ENCODE measurements at places on chromosomes 1 and 21.

- DNase-seq = no peak
These were observed 6.7 kb downstream of the OR2T11 start for GRCh38 chr1:248627971-248628844.

GRCh38 chr1:181383695-181384094, 99.6 kb upstream of the CACNA1E start:
- no peak for DNase-seq

GRCh38 chr1:19734472-19734999, 65.2 kb downstream of the TMCO4 start:
- peak; percentile 26 for DNase-seq

- DNase-seq = peak; percentile 1
These were observed 169.8 kb downstream of the DAB1 start for GRCh38 chr1:57254022-57254421.

- no peak for DNase-seq
These were observed 98.1 kb downstream of the RUNX1 start for GRCh38 chr21:34950980-34951379.

- no peak for DNase-seq
These were observed 7.8 kb downstream of the CAPZB start for GRCh38 chr1:19477284-19478249.

DNA sequence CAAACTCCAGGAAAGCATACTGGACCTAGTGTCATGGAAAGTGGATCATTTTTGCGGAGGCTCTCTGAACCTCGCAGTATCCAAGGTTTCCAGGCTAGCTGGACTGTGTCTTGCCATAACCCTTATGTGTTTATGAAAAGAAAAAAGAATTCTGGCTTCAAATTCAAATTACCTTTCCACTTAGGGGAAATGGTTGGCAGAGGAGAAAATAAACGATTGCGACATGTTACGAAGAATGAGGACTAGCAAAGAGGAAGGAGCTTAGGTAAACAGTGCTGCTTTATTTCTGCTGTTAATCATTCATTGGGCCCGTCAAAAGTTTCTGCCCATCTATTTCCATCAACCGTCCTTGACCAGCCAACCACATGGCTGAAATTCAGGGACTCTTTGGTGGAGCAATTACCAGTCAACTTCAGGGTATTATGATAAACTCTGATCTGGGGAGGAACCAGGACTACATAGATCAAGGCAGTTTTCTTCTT, at the start of gene C4BPA:
C4BPA (plus strand) TSS at position 342 of the 482 bp plus-strand sequence. CDS start 8,793 bp downstream, outside the sequence.
- DNase-seq = no peak

DNA sequence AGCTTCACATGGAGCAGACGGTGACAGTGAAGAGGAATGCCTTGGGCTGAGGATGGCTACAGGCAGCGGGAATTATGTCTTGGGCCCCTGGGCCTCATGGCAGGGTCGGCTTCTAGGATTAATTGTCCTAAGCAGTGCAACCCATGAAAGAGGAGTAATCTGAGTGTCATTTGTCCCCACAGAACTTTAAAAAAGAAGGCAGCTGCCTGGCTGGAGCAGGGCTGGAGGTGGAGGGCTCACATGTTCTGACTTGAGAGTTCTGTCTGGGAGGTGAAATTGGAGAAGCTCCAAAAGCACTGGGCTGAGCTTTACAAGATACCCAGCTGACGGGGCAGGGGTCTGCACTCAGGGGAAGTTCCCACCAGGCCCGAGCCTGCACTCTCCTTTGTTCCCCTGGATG, 22.6 kb downstream of the CACNA1S start:
- no peak for DNase-seq

DNA sequence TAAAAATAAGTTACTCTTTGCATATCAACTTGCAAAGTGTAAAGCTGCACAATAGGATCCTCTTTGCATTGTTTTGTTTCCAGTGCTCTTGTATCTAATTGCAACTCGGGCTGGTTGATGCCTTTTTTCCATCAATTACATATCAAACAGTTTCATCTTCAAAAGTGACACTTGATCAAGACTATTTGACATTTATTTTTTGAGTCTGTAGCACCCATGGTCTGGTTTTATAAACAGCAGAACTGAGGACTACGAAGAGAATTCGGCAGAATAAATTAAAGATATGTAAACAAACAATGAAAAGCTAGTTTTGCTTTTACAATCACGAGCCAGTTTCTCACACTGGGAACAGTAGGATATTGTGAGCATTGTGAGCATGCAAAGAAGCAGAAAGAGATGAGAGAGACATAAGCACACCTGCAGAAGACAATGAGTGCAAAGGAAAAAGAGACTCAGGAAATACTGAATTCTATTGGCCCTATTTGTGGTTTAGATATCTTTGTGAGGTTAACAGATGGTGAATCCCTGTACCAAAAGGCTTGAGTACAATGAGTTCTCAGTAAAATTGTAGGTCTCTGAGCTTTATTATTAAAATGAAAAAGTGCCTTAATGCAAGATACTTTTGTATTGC, 45.4 kb downstream of the RPL5 start:
- DNase-seq = no peak

DNA sequence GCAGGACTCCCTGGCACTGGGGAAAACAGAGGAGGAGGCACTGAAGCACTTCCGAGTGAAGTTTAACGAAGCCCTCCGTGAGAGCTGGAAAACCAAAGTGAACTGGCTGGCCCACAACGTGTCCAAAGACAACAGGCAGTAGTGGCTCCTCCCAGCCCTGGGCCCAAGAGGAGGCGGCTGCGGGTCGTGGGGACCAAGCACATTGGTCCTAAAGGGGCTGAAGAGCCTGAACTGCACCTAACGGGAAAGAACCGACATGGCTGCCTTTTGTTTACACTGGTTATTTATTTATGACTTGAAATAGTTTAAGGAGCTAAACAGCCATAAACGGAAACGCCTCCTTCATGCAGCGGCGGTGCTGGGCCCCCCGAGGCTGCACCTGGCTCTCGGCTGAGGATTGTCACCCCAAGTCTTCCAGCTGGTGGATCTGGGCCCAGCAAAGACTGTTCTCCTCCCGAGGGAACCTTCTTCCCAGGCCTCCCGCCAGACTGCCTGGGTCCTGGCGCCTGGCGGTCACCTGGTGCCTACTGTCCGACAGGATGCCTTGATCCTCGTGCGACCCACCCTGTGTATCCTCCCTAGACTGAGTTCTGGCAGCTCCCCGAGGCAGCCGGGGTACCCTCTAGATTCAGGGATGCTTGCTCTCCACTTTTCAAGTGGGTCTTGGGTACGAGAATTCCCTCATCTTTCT, 75.5 kb downstream of the PIK3CD start:
- no peak for DNase-seq

GRCh38 chr1:33361532-33362235, 40.8 kb upstream of the A3GALT2 start:
- DNase-seq = no peak

DNA sequence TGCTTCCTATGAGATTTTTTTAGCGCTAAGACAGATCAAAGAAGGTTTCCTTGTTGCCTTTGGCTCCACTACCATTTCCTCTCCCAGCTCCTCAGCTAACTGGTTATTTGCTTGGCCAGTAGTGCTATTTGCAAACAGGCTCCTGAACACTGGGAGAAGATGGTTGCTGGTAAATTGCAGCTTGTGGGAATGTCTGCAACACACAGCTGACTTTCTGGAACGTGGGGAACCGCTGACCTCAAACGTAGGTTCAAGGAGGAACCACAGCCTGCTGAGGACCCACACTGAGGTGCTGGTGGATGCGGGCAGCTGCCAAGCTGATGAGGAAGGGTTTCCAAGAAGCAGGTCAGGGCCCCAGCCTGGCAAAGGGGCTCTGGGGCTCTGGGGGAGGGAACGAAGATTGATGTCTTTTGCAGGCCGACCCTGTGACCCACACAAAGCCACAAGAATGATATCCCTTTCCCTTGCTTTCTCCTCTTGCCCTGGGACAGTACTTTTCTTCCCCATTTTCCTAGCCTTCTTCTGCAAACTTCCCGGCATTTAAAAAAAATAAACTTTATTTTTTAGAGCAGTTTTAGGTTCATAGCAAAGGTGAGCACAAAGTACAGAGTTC, 24.8 kb downstream of the GNG4 start:
- DNase-seq = no peak

DNA sequence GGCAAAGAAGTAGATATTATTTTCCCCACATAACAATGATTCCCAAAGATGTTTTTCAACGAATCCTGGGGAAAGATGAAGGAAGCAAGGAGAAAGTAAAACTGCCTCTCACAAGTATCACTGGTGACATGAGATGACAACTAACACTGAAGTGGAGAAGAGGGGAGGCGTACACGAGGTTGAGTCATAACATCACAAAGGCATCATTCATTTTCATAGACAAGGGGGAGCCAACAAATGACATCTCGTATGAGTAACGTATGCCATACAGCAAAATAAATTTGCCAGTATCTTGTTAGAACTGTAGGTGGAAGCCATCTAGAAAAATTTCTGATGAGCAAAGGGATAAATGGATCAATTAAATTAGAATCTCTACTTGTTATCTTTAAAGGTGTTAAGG, 56.6 kb downstream of the ATP1B1 start:
- no peak for DNase-seq

- DNase-seq = peak; percentile 77
These were observed 32.8 kb upstream of the RNF19B start for GRCh38 chr1:32997381-32997891.

DNA sequence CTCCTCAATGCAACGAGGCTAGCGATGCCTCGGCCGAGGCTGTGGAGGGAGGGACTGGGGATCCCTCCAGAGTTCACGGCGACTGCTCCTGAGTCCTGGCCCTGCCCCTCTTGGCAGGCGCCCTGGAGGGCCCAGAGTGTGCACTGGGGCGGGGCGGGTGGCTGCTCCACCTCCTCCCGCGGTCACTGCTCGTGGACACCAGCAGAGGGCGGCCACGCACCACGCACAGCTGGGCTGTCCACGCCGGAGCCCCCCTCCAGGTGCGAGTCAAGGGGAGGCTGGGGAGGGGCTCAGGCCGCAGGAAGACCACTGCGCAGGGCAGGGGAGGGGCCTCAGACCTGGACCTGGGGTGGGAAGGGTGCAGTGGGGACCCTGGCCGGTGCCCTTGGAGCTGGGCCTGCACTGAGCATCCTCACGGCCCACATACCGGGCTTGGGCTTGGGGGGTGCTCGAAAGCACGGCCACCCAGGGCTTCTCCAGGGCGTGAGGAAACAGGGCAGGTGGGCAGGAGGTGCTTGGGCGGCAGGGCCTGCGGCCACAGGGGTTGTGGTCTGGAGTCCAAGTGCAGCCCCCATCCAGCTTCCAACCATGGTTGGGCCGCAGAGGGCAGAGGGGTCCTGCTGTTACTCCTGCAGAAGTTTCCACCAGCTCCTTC, 20.6 kb upstream of the TTC34 start:
- no peak for DNase-seq

GRCh38 chr1:159000625-159001024, 9.1 kb upstream of the IFI16 start:
- DNase-seq = peak; percentile 93

GRCh38 chr1:118116909-118117308, 68.1 kb downstream of the SPAG17 start:
- DNase-seq = no peak

DNA sequence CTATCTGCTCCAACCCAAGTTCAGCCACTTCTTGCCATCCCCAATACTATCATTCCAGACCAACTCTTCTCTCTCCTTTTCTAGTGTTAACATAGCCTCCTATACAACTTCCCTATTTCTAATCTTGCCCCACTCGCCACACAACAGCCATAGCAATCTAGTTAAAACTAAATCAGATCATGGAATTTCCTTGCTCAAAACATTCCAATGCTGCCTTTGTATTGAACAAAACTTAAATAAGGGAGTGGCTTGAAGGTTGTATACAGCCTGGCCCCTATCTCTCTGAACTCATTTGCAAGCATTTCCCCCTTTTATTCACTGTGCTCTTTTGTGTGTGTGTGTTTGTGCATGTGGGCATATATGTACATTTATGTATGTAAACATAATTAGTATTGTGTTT, 118.1 kb upstream of the SGIP1 start:
- no peak for DNase-seq

- DNase-seq = peak; percentile 71
These were observed 1.5 kb upstream of the KCNH1 start for GRCh38 chr1:211135342-211135950.

DNA sequence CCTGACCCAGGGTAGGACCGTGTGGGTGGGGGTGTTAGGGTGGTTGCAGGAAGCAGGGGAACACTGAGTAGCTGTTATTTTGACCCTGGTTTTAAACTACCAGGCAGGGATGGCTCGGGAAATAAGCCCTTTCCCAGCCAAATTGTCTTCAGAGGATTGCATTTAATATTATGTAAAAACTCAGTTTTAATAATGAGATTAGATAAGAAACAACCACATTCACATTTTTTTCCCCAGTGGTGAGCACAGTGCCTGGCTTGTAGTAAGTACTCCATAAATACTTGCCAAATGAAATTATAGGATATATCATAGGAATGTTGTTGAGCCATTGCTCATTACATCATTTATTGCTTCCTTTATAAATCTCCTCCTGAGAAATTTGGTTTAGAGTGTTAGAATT, 3.1 kb upstream of the ACP6 start:
- DNase-seq = peak; percentile 10

- DNase-seq = no peak
These were observed 181.6 kb downstream of the NCAM2 start for GRCh38 chr21:21179619-21180298.

GRCh38 chr1:25990251-25990650, 7.6 kb downstream of the PAFAH2 start:
- no peak for DNase-seq

DNA sequence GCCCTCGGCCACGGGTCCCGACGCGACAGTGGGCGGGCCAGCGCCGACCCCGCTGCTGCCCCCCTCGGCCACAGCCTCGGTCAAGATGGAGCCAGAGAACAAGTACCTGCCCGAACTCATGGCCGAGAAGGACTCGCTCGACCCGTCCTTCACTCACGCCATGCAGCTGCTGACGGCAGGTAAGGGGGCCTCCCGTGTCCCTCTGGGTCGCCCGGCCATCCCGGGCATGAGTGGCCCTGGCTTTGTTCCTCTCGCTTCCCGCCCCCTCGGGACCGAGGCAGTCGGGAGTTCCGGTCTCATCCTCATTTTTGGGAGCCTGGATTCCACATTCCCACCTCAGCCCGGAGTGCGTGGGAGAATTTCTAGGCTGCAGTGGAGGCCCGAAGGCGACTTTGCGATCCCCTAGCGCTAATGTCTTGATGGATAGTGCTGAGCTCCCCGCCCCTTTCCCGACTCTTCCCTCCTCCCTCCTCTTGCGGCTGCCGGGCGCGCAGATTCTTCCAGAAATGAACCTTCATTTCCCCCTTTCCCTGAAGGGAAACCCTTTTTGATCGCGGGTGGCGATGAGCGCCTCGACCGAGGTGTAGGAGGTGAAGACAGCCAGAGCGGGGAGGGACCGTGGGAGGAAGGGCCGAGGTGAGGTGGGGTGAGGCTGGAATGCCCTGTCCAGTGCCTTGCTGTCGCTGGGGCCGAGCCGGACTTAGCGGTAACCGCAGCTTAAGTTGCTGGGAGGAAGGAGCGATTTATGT, 705 bp downstream of the KHDRBS1 start:
- DNase-seq = peak; percentile 67

DNA sequence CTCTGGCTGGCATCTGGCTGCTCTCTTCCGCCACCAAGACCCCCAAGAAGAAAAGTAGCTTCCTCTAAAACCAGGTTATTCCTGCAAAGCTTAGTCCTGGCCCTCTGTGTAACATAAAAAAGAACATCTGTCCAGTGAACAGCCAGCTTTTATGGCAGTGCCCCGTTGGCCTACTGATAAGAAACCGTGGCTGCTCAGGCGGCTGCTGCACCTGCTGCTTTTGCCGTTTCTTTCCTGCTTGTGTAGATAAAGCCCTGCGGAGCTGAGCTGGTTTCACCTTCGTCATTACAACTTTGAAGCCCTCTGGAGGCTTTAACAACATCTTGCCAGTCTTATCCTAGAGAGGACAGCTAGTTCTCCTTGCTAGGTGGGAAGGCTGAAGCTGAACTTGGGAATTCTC, 20.5 kb downstream of the ELAPOR1 start:
- DNase-seq = no peak
